Thymus (tissue), 14 donors: ENCODE measurements at places on chromosomes 1 and 21. TPM values are rescaled to one million over a fixed set of nuclear protein-coding genes. Genes with fewer than 3 reads are reported as not detected.

Gene HTR1D
- polyA plus RNA-seq = 0.07 TPM

Gene ITGB2
- polyA plus RNA-seq = 104 TPM

Gene ETV3L
- polyA plus RNA-seq = 1.0 TPM

Gene TIAM1
- 25.8 TPM for polyA plus RNA-seq

Gene CELA3B
- 0.32 TPM for polyA plus RNA-seq

Gene S100A9
- polyA plus RNA-seq = 1,119 TPM

Gene ADAMTS4
- polyA plus RNA-seq = 3.0 TPM

Gene NKAIN1
- polyA plus RNA-seq = 0.16 TPM

Gene LRRC38
- 4.3 TPM for polyA plus RNA-seq

Gene SPATA46
- not detected for polyA plus RNA-seq

Gene TBX15
- polyA plus RNA-seq = 0.48 TPM

Gene KCNA2
- 0.50 TPM for polyA plus RNA-seq

Gene C1orf146
- polyA plus RNA-seq = not detected
